ENCODE measurements at places on chromosomes 3 and 15.

DNA sequence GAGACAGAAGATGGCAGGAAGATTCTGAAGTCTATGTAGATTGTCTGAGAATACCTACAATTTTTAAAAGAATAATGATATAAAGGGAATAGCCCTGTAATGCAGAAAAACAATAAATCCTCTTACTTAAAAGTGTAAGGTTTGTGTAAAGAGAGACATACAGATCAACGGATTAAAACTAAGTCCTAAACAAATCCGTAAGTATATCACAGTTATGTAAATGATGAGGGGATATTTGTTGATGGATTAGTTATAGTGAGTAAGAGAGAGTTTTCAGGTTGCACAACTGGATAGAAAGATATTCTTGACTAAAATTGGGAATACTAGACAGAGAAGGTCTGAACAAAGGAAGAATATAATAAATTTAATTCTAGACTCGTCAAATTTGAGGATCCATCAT, 179.6 kb downstream of the TBC1D5 start:
- DNase-seq = no peak

- no peak for DNase-seq
Observed at GRCh38 chr3:188229177-188229576, 75.2 kb downstream of the LPP start.

- DNase-seq = no peak
Observed at GRCh38 chr15:85477061-85477460, 96.7 kb downstream of the AKAP13 start.

DNA sequence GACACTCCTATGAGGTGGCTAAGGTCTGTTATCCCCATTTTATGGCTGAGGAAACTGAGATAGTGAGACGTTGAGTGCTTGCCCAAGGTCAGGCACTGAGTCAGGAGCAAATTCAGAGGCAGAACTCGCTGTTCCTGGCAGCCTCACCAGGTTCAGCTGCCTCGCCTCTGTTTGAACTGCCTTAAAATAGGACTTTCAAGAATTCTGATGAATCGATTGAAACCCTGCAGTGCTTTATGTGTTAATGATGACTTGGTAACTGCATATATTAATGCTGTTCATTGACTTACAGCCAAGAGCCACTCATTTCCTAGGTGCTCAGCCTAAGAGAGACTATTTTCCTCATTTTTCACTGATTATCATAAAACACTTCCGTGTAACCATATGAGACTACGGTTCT, 79.5 kb upstream of the BHLHE40 start:
- no peak for DNase-seq

- no peak for DNase-seq
Observed at GRCh38 chr3:78604341-78604740, 1163.5 kb downstream of the ROBO1 start.

DNA sequence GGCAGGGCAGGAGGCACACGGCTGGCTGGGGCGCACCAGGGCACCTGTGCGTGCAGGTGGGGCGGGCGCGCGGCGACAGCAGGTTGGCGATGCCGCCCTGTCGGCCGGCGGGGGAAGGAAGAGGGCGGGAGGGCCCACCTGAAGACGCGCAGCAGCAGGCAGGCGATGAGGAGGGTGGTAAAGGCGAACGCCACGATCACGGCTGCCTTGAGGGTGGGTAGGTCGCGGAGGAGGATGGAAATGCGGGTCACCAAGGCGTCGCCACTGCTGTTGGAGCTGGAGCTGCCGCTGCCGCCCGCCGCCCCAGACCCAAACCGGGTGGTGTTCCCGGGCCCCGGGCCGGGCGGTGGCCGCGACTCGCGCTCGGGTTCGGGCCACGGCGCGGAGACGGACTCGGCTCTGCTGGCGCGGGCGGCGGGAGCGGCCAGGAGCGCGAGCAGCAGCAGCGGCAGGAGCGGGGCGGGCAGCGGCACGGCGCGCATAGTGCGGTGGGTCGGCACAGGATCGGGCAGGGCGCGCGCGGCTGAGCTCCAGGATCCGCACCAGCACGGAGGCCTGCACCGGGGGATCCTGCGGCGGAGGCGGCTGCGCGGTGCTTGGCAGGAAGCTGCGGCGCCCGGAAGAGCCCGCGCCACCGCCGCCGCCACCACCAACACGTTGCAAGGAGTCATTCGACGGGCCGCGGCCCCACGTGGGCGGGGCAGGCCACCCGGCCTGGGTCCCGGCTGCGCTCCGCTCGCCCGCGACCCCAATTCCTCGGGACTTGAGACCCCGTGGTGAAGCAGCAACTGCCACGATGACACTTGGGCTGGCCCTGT, at the start of gene FAM174B:
Gene FAM174B, minus strand, starts transcription at position 598 of the 818 bp plus-strand sequence.
- DNase-seq = no peak

Data from effector memory CD4-positive, alpha-beta T cell (primary cell).